ENCODE measurements at places on chromosomes 4 and X.

GRCh38 chr4:183355405-183355804 is 33.2 kb upstream of the CLDN24 start:
- no peak for DNase-seq

DNA sequence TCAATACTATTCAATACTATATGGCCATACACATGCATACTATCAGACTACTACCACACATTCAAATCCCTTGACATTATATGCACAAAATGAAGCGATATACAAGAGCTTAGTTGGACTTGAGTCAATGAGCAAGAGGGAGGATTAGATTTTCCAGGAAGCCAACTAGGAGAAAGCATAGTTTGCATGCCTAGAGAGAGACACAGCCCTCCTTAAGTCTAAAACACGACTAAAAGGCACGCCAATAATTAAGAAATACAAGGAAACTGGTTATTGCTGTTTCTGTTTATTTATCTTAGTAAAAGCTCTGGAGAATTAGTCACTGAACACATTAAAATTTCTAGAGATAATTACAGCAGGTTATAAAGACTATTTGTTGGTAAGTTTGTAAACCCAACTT is 21.8 kb downstream of the MBNL3 start:
- no peak for DNase-seq

DNA sequence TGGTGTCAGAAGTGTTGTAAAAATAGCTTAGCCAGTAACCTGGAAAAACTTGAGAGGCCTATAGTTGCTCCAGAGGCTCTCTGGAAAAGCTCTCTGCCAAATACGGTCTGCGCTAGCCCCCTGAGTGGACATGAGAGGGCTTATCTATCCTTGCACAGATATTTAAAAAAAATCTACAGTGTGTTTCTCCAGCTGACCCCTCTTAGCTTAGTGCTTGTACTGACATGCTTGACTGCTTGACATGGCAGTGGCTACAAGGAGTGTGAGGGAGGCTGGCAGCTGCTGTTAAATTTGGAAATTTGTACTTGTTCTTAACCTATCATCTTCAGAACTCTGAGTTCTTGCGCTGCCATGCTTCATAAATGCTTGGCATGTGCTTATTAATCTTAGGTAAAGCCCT is 229.2 kb downstream of the RBMX2 start:
- DNase-seq, result no peak

- DNase-seq, result no peak
These were observed 20.5 kb downstream of the RELL1 start for GRCh38 chr4:37665333-37666320.

All from DMS 273 treated with DMSO at 0.1 percent for 48 hours (cell line).